ENCODE measurements at places on chromosomes 7 and 10.
A peak's percentile ranks its signal among the peaks of the same experiment; 100 is the strongest.

- DNase-seq, result no peak
Observed at GRCh38 chr7:95649546-95649945, 53.2 kb upstream of the PDK4 start.

- no peak for DNase-seq
Observed at GRCh38 chr7:36923185-36923584, 198.9 kb upstream of the AOAH start.

DNA sequence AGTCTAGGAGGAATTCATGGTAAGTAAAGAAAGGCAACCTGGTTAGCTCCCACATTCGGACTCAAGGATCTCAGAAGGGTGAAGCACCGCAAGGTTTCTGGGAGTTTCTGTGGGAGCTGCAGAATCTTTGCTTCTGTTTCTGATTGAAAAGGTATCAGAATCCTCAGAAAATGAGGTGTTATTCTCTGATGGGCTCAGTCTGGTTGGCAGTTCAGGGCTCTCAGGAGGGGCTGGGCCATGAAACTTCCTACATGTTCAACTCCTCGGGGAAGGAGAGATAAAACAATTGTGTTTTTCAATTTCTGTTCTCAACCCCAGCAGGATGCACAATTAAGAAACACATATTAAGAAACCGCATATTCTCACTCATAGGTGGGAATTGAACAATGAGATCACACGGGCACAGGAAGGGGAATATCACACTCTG lies 9.1 kb downstream of the OR2A7 start:
- DNase-seq, result no peak

DNA sequence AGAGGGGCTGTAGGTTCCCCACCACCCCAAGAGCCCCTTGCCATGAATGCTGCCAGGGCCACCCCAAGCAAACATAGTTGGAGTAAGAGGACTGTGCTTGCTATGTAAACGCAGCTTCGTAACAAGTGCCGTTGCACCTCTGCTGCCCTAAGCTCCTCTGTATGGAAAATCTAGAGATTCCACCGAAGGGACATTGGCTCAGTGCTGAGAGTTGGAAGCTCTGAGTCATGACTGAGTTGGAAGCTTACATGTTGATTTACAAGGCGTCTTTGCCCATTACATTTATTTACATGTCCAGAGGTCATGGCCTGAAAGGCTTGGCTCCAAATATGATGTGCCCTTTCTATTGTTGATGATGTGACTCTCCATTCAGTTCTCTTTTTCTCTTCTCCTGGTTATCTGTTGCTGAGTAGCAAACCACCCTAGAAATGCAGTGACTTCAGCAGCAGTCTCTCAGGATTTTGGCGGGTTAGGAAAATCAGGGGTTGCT lies 233.1 kb upstream of the TCF7L2 start:
- DNase-seq, result peak; percentile 14

- DNase-seq, result peak; percentile 36
Observed at GRCh38 chr7:36986948-36987724, 262.8 kb upstream of the AOAH start.

DNA sequence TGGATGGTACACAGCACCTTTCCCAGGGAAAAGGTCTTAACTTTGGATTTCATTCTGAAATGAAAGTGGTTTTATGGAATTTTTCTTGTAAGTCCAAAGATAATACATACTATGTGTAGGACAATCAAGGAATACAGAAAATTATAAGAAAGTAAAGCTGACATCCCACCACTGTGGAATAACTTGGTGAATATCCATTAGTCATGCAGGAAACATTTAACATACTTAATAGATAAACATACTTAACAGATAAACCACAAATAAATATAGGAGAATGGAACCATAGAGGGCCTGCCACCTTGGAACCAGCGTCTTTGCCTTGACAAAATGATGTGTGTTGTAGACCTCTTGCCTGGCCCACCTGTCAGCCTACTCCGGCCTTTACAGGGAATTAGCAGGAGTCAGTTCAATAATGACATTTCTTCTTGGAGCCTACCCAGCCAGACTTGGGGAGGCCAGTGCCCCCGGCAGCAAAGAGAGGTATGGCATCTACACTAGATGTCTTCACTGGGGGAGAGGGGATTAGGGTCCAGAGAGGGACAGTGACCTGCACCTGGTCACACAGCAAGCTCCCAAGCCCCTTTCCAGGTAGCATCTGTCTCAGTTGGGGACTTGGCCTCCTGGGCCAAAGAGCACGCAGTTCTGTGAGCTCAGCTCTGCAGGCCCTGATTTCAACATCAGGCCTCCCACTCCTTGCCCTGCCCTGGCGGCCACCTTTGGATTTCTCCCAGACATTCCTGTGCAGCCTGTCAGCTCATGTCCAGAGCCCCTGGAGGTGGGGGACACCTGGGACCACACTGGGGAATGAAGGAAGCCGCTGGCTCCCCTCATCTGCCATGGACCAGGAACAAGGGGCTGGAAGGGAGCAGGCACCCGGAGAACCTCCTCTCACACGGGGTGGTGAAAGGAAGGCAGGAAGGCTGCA lies 112.6 kb upstream of the PPIF start:
- DNase-seq, result no peak

GRCh38 chr10:71604324-71605018 lies 115.1 kb downstream of the C10orf105 start:
- peak; percentile 5 for DNase-seq

GRCh38 chr10:125103924-125104323 lies 56.4 kb downstream of the CTBP2 start:
- no peak for DNase-seq

DNA sequence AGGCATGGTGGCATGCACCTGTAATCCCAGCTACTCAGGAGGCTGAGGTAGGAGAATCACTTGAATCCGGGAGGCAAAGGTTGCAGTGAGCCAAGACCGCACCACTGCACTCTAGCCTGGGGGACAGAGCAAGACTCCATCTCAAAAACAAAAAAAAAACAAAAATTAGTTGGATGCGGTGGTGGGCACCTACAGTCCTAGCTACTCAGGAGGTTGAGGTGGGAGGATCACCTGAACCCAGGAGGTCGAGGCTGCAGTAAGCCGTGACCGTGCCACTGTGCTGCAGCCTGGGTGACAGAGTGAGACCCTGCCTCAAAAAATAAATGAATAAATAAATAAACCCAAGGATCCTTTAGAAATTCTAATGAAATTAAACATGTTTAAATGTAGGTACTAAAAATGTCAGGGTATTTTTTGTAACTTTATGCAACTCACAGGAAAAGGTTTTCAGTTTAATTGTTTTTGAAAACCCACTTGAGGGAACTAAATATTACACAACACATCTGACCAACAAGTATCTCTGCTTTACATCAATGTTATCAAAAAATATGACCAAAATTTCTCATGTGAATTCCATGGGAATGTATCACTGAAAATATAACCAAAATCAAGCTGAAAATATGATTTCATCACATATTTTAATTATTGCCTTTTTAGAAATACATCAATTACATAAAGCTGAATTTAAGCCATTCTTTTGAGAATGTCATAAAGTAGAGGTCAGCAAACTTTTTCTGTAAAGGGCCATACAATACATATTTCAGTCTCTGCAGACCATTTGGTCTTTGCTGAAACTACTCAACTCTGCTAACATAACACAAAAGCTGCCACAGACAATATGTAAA lies 23.9 kb downstream of the UPF2 start:
- peak; percentile 38 for DNase-seq

DNA sequence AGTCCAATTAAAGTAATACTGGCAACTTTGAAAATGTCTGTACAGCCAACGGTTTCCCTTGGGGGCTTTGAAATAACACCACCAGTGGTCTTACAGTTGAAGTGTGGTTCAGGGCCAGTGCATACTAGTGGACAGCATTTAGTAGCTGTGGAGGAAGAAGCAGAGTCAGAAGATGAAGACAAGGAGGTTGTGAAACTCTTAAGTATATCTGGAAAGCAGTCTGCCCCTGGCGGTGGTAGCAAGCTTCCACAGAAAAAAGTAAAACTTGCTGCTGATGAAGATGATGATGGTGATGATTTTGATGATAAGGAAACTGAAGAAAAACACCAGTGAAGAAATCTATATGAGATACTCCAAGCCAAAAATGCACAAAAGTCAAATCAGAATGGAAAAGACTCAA lies 72.2 kb downstream of the ZNF783 start:
- DNase-seq, result no peak

GRCh38 chr7:132404261-132404660 lies 172.0 kb downstream of the PLXNA4 start:
- DNase-seq, result no peak

- no peak for DNase-seq
Observed at GRCh38 chr10:42977032-42977416, 99.8 kb upstream of the RET start.

GRCh38 chr10:95783741-95784140 lies 27.8 kb downstream of the ENTPD1 start:
- DNase-seq, result no peak

DNA sequence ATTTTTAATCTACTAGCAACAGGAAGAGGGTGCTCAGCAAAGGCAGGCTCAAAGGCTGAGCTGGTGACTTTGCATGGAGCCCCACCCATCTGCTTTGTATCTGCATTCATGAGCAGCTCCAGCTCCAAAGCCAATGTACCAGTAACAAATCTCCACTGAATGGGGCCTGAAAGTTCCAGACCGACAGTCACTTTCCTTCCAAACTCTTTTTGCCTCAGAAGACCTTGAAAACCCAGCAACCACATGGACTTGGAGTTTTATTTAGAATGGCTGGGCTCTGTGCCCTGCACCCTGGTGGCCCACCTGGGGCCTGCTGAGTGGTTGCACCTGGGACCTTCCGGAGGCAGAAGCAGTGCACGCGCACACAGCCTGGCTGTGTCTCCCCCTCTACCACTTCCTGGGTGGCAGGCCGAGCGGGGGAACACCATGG lies 195.0 kb upstream of the PLXNA4 start:
- DNase-seq, result no peak

- DNase-seq, result no peak
Observed at GRCh38 chr7:122211362-122211761, 67.3 kb upstream of the AASS start.

GRCh38 chr7:3950249-3950648 lies 649.2 kb downstream of the SDK1 start:
- DNase-seq, result no peak
